Gastroesophageal sphincter (tissue), 4 donors: ENCODE measurements at places on chromosomes 7 and 10.

DNA sequence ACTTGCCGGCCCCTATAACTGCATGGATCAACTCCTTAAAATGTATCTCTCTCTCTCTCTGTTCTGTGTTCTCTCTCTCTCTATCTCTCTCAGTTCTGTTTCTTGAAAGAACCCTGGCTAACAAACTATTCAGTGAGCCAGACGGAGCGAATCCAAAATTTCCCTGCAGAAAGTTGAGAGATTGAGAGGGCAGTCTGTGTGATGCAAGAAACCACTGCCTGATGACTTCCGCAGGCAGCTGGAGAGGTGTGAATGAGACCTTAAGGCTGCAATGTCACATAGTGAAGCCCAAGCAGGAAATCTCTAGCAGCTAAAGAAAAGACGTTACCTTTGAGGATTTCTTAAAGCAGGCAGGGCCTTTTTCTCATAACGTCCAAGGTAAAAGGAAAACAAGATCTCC is 17.3 kb downstream of the FAM107B start:
- H3K36me3 ChIP-seq: no peaks in the 10 kb centered on the region
- no peaks in the 10 kb centered on the region for H3K4me1 ChIP-seq
- no peak overlapping the region for H3K27ac ChIP-seq
- no peak overlapping the region for H3K4me3 ChIP-seq
- H3K27me3 ChIP-seq: no peaks in the 10 kb centered on the region

DNA sequence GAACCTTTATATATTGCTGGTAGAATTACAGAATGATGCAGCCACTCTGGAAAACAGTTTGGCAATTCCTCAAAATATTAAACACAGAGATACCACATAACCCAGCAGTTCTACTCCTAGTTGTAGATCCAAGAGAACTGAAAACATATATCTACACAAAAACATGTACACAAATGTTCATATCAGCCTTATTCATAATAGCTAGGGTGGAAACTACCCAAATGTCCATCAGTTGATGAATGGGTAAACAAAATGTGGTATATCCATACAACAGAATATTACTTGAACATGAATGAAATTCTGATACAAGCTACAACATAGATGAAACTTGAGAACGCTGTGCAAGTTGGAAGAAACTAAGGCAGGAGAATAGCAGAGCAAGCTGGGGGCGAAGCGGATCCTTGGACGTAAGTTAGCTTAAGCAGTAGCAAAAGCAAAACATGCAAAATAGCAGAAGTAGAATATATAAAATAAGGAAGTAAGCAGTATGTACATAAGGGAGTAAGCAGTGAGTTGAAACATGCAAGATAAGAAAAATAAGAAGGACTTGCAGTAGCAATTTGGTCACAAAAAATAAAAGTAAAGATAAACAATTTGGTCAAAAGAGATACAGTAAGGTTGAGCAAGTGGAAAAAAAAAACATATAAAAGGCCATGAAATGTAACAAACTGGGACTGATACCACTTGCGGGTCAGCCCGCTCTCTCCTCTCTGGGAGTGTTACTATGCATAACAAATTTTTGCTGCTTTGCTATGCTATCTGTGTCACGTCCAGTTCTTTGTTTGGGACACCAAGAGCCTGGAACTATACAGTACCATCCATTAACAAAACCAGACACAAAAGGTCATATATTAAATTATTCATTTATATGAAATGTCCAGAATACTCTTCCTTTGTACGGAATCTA is 18.0 kb upstream of the HILPDA start:
- ATAC-seq: no peak
- no peak overlapping the region for H3K27ac ChIP-seq
- no peak overlapping the region for H3K4me3 ChIP-seq
- no peaks in the 10 kb centered on the region for H3K27me3 ChIP-seq
- H3K4me1 ChIP-seq: no peaks in the 10 kb centered on the region

DNA sequence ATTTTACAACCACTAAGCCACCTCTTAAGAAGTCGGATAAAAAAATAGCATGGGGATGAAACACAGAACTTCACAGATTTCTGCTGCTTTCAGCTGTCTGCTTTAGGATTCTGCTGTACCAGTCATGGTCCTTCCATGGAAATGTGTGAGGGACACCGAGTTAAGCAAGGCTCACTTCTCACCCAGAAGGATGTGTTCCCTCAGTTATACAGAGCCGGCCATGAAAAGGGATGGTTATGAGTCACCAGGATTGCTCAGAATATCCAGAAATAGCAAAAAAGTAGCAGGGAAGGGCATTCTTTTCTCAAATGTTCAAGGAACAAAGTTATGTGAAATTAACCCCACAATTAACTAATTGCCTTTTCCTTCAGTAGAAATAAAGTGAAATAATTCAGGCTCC is 124.4 kb downstream of the AMPH start:
- H3K27me3 ChIP-seq: no peaks in the 10 kb centered on the region
- no peak overlapping the region for H3K27ac ChIP-seq
- H3K4me1 ChIP-seq: no peaks in the 10 kb centered on the region
- peak; percentile 76 for ATAC-seq
- H3K4me3 ChIP-seq: no peak overlapping the region

DNA sequence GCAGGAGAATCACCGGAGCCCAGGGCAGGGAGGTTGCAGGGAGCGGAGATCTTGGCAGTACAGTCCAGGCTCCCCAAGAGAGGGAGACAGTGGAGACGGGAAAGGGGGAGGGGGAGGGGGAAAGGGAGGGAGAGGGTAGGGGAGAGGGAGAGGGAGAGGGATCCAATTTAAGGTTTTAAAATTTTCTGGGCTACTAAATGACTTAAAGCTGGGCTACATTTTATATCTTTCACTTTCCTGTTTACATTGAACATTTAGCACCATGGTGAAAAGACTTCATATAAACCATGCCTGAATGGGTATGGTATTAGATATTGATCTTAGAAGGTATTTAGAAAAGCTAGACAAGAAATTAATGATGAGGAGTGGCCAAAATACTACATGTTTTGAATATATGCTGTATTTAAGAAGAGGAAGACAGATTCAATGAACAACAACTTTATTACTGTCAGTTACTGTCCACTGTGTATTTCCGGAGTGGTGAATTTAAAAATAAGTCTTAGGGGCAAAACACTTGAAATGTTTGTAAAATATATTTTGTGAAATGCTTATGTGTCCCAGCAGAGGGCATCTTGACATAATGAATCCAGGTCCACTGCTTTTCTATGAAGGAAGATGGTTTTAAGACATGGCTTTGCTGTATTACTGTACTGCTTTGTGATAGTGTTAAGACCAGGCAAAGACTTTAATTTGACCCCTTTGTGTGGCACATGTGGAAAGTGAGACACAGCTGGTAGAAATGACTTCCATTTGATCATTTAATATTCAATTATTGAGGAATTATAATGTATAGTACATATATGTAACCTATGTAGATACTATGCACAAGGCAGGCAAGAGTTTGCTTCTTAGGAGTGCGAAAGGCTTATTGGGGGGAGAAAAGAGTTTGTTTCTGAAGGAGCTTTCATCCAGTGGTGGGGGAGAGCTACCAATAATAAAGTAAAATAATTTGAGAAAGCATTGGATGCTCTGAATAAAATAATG is 52.8 kb downstream of the NRF1 start:
- peaks cover 10% of the 10 kb centered on the region for H3K4me1 ChIP-seq
- no peak for ATAC-seq
- no peak overlapping the region for H3K4me3 ChIP-seq
- H3K36me3 ChIP-seq: peaks cover 39% of the 10 kb centered on the region
- no peak overlapping the region for H3K27ac ChIP-seq
- no peaks in the 10 kb centered on the region for H3K27me3 ChIP-seq

DNA sequence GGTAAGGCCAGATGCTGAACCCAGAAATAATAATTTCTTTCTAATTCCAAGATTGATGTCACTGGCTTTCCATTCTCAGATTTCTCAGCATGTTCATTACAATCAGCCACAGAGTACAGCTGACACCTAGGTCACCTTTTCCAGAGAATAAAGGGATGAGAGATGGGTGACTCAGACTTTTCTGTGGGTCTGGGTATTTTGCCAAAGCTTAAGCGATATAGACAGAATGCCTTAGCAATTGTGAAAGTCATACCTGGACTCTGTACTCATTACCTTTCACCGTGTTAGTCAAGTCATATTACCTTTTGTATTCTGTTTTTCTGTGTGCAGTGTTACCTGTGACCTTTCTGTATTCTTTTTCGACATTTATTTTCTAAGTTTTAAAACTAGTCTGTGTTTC is 10.6 kb upstream of the PRTFDC1 start:
- no peaks in the 10 kb centered on the region for H3K27me3 ChIP-seq
- H3K4me3 ChIP-seq: no peak overlapping the region
- no peaks in the 10 kb centered on the region for H3K4me1 ChIP-seq
- H3K27ac ChIP-seq: no peak overlapping the region
- H3K36me3 ChIP-seq: no peaks in the 10 kb centered on the region
- no peak for ATAC-seq

DNA sequence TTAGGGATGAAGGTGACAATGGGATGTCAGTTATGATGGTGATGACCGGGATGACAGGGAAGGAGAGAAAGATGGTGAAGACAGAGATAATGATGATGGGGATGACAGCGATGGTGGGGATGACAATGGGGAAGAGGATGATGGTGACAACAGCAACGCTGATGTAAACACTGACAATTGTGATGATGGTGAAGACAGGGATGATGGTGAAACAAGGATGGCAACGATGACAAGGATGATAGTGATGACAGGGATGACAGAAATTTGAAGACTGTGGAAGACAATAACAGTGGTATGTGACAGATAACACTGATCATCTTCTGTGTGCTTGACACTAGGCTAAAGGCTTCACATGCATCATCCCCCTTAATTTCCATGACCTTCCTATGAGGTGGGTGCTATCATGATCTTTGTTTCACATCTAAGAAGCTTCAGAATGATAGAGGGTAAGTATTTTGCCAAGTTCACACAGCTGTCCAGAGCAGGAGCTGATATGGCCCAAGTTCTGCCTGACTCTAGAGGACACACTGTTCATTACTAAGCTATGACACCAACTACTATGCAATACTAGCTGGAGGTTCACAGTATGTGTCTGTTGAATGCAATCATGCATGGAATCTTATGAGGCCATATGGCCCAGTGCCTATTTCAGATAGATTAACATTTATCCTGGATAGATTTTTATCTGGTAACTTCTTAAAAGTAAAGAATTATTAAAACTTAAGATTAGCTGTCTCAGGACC is 105.6 kb downstream of the RNLS start:
- no peaks in the 10 kb centered on the region for H3K4me1 ChIP-seq
- no peak for ATAC-seq
- H3K27me3 ChIP-seq: no peaks in the 10 kb centered on the region
- H3K27ac ChIP-seq: no peak overlapping the region
- no peak overlapping the region for H3K4me3 ChIP-seq
- no peaks in the 10 kb centered on the region for H3K36me3 ChIP-seq

GRCh38 chr7:73532224-73532623 is 10.1 kb upstream of the BAZ1B start:
- no peaks in the 10 kb centered on the region for H3K27me3 ChIP-seq
- H3K4me3 ChIP-seq: no peak overlapping the region
- no peak for ATAC-seq
- H3K4me1 ChIP-seq: no peaks in the 10 kb centered on the region

DNA sequence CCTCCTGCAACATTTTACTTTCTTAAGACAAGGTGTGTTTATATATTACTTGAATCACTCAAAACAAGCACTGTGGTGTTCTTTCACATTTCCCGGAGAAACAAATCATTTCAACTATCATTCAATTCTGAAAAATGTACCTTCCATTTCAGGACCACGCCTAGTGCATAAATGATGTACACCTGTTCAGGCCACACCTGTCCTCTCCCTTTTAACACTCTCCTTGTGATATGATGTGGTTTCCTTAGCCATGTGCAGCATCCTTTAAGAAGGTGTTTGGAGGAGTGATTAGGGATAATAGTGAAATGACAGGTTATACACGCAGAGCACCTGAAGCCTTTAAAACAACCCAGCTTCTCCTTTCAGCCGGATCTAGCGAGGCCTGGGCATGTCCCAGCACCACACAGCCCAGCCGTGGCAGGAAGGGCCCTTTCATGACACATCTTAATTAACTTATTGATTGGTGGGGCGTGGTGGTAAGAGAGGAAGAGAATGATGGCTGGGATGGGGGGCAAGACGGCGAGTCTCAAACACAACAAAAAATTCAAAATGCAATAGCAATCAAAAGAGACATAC is 26.9 kb downstream of the ABLIM1 start:
- ATAC-seq: no peak
- peak overlapping the region; percentile 61 for H3K4me3 ChIP-seq
- peaks cover 17% of the 10 kb centered on the region for H3K27me3 ChIP-seq
- no peaks in the 10 kb centered on the region for H3K36me3 ChIP-seq
- H3K27ac ChIP-seq: no peak overlapping the region
- H3K4me1 ChIP-seq: peaks cover 7% of the 10 kb centered on the region

- H3K36me3 ChIP-seq: no peaks in the 10 kb centered on the region
- H3K27ac ChIP-seq: no peak overlapping the region
- ATAC-seq: no peak
- peaks cover 30% of the 10 kb centered on the region for H3K27me3 ChIP-seq
- no peak overlapping the region for H3K4me3 ChIP-seq
Observed at GRCh38 chr7:4257146-4258111, 424.7 kb upstream of the FOXK1 start.

DNA sequence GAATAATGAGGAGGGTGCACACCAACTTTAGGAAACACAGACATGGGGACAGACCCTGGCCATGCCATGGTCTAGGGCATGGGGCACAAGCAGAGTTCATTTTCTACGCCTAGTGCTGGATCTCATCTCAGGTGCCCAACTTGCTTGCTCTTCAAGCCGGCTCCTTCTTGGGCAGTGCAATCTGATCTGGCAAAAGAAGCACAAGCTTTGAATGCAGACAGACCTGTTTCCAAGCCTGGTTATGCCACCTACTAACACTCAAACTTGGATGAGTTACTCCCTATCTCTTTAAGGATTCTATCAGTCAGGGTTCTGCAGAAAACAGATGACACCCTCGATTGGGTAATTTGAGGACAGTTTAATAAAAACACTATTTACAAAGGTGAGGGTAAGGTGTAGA is 34.9 kb upstream of the WAPL start:
- ATAC-seq: no peak
- no peaks in the 10 kb centered on the region for H3K36me3 ChIP-seq
- no peaks in the 10 kb centered on the region for H3K27me3 ChIP-seq

- H3K36me3 ChIP-seq: no peaks in the 10 kb centered on the region
- no peak overlapping the region for H3K4me3 ChIP-seq
- H3K4me1 ChIP-seq: no peaks in the 10 kb centered on the region
- no peaks in the 10 kb centered on the region for H3K27me3 ChIP-seq
Observed at GRCh38 chr7:36509962-36510361, 120.3 kb downstream of the ANLN start.

DNA sequence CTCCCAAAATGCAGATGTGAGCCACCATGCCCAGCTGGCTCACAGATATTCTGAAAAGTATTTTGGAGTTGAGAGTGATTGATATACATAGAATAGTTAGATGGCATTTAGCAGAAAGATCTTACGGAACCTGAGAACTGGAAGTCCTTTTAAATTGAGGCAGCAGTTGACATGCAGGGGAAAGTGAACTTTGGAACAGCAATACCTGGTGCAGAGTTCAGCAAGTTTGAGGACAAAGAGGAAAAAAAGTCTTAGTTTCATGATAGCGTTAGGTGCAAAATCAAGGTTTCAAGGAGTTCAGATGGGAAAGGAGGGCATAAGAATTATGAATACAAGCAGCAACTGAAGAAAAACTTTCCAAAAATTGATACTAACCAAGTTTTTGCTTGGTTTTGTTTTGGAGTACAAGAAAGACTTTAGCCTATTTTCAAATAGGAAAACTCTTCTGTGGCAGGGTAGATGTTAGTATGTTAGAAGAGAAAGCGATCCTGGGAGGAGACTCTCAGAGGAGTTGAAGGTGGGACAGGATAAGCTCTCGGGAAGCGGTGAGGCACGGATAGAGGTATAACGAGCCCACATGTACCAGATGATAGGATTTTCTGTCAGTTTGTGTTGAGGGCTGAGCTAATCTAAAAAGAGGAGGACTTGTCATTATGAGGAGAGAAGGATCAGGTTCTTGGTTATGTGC is 28.0 kb upstream of the STMP1 start:
- no peaks in the 10 kb centered on the region for H3K27me3 ChIP-seq
- H3K36me3 ChIP-seq: no peaks in the 10 kb centered on the region
- H3K4me1 ChIP-seq: no peaks in the 10 kb centered on the region
